ENCODE measurements at places on chromosomes 2 and 18.

DNA sequence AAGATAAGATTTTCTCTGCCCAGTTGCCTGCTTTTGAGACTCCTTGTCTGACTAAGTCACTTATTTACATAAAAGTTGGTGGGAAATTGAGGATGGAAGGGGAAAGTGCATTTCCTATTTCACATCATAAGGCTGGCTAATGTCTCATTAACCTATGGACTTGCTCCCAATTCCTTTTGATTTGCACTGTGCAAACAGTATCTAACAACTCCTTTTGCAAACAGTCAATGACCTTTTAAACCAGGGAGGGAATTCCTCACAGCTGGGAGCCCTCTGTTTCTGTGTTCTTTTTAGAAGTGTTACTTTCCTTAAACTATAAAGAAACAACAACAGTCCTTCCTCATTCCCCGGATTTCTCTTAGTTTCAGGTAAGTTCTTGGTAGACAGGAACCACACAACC lies 272.8 kb downstream of the RND3 start:
- DNase-seq = no peak

GRCh38 chr18:56043641-56044061 lies 455.7 kb upstream of the TCF4 start:
- peak; percentile 99 for DNase-seq

GRCh38 chr18:57668021-57668420 lies 46.4 kb upstream of the NARS1 start:
- DNase-seq = no peak

- DNase-seq = no peak
These were observed 326.7 kb downstream of the DPP10 start for GRCh38 chr2:114769110-114769509.

GRCh38 chr2:62996534-62997186 lies 54.0 kb upstream of the OTX1 start:
- no peak for DNase-seq

GRCh38 chr2:186610785-186611184 lies 20.9 kb downstream of the ITGAV start:
- no peak for DNase-seq

GRCh38 chr2:235542733-235543127 lies 48.9 kb downstream of the AGAP1 start:
- DNase-seq = no peak

- DNase-seq = no peak
These were observed 641.1 kb downstream of the TMEM182 start for GRCh38 chr2:103402944-103403343.

- no peak for DNase-seq
These were observed 269.1 kb downstream of the TMX3 start for GRCh38 chr18:68445668-68446426.

- no peak for DNase-seq
These were observed 172.6 kb upstream of the BCL2L11 start for GRCh38 chr2:110948027-110948674.

DNA sequence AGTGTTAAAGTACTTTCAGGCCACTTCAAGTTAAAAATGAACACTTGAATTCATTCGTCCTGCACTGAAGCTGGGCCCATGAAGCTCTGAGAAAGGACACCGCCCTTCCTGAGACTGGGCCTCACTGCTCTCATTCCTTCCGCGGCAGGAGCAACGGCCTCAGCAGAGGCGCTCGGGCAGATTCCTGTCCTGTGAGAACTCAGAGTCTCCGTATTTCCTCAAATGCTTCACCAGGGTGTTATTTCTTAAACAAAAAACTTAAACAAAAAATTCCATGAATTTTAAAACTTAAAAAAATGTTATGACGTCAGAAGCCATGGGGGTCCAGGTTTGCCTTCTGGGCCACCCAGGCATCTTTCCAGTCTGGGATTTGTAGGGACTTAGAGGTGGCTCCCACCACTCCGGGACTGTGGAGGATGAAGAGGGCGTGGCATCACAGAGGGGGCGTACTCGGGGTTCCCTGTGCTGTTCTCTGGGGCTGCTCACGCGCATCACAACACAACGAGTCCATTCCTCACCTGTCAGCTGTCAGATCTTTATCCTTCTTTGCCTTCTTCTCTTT lies 115.9 kb upstream of the ASB18 start:
- DNase-seq = no peak

DNA sequence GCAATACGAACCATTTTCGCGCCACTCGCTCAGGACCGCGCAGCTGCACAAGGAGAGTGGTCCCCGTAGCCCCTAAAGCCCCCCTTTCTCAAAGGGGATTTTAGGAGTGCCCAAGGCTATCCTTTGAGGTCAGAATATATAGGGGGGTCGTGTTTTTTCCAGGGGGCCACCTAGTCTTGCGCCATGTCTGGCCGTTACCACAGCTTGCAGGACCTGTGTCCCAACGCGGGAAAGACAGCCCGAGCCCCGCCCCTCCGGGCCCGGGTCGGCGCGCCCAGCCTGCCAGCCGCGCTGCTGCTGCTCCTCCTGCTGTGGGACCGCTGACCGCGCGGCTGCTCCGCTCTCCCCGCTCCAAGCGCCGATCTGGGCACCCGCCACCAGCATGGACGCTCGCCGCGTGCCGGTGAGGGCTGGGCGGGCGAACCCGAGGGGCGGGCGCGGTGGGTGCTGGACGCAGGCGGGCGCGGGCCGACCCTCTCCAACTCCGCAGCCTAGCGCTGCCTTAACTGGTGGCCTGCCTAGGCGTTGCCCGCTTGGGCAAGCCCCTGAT lies at the start of gene CDCA7:
TSS of gene CDCA7 (plus strand) at position 291 of the 550 bp plus-strand sequence. CDS start at position 383, 92 bp downstream.
- DNase-seq = no peak

GRCh38 chr18:42394238-42394637 lies 439.2 kb downstream of the PIK3C3 start:
- peak; percentile 35 for DNase-seq

GRCh38 chr18:44693030-44693784 lies 12.5 kb downstream of the SETBP1 start:
- no peak for DNase-seq

DNA sequence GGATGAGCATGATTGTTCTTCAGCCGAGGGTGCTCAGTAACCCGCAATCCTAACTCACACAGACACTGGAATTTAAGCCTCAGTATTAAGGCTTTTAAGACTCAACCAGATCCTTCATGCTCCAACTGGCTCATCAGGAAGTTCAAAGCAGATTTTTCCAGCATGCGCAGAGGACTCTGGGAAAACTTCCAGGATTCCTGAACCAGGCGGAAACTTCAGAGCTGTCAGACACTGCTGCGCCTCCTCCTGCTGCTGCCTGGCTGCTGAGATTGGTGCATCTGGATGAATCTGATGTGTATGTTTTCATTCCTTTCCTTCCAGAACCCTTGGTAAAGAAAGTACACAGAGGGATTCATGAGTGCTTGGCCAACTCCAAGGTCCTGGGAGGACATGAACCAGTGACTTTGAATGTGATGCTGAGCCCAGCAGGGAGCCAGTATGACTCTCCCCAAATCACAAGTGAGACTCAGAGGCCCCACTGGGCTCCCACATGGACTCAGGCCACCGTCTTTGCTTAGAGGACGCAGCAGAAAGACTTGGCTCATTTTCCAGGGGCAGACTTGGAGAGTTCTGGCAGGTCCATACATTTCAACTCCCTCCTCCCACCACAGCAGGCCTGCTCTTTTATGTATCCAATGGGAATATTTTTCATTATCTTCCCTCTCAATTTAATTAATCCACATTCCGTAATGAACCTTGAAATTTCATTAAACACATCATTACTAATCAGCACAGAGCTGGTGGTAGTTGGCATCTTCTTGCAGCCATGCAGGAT lies 143.5 kb upstream of the HDAC4 start:
- no peak for DNase-seq

DNA sequence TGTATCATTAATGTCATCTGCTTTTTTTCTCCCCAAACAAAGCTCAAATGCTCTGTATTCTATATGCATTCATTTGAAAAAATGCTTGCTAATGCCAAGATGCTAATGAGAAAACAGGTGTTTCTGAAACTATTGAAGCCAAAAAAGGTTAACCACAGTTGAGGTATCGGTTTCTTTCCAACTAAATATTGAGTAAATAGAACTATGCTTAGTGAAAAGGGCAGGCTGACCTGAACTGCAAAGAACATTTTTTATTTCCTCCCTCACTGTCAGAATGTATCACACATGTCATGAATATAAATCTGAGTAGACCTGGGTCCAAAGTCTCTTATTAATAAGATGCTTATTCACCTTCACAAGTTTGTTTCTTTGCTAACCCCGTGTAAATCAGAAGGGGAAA lies 866.6 kb downstream of the CPS1 start:
- DNase-seq = no peak

DNA sequence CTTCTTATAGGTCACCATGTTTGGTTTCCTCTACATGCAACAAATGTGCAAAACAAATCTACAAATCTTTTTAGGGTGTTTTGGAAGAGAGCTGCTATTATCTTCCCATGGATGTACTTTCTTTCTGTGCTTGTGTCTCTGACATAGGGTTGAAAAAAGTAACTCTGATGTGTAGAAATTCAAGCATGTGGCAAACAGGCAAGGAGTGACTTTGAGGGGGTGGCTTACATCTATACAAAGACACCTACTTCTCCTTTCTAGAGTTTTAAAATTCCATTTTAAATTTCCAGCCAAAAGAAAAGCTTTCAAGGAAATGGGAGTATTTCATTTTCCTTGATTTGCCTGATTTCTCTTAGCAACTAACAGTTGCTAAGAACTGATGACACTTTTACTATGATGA lies 904.8 kb upstream of the CELF4 start:
- no peak for DNase-seq

- peak; percentile 83 for DNase-seq
These were observed 212.1 kb upstream of the NCKAP5 start for GRCh38 chr2:133780099-133780996.

DNA sequence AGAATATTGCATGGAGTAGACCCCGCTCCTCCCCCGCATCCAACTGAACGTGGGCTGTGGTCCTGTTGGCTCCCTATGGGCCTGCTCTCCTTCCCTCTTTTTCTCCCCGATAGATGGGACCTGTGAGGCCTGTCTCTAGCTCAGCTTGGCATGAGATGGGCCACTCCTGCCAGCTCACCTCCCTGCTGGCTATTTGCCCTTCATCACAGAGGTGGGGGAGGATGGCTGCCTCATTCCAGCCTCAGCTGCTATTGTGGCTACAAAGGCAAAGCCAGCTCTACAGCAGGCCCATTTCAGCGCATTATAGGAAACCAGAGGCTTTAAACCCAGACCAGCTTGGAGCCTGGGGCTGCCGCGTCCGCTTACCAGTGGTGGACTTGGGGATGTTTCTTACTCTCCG lies 313.9 kb downstream of the GBX2 start:
- no peak for DNase-seq

DNA sequence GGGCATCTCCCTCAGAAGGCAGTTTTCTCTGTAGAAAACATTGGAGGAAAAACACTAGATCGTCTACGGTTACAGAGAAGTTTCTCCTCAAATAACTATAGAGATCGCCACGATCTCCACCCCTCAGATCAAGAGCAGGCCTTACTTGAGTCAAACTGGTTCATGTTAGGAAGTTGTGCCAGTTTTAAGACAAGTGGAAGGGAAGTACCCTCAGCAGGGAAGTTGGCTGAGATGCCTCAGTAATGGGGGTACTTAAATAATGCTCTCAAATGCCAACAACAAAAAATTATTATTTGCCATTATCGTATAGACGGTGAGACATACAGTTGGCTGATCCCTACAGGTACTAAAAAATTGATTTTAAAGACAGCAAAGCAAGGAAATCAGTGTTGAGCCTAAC lies 8.2 kb upstream of the SMAD7 start:
- DNase-seq = no peak

DNA sequence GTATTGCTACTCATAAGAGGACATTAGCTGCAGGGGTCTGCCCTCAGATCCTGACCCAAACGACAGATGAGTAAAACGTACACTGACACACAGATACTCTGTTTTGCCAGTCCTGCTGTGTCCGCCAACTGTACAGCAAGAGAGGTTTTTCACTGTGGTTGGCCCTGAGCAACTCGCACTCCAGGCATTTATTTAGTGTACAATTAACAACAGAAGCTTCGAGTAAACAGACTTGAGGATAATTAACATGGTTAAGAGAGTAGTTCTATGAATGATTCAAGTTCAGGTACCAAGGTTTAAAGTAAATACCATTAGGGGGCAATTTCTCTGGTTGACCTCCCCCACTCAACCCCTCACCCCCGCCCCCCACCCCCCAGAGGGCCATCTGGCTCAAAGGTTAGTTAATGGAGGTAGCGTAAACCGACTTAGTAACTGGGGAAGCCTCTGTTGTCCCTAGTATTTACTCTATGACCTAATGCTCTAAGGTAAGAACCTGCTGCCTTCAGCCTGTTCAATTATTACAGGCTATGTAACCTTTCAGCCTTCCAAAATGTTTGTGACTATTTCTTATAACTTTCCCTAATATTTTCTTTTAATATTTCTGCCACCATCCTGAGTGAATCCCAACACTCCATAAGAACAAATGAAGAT lies 103.9 kb upstream of the XIRP2 start:
- no peak for DNase-seq

GRCh38 chr18:62939433-62939832 lies 224.1 kb downstream of the PHLPP1 start:
- DNase-seq = no peak

- DNase-seq = no peak
These were observed 123.5 kb downstream of the GLI2 start for GRCh38 chr2:120859128-120859527.

- DNase-seq = no peak
These were observed 311.6 kb downstream of the DSC3 start for GRCh38 chr18:30730915-30731314.

- DNase-seq = no peak
These were observed 138.1 kb downstream of the PTGR3 start for GRCh38 chr18:75070625-75071483.

DNA sequence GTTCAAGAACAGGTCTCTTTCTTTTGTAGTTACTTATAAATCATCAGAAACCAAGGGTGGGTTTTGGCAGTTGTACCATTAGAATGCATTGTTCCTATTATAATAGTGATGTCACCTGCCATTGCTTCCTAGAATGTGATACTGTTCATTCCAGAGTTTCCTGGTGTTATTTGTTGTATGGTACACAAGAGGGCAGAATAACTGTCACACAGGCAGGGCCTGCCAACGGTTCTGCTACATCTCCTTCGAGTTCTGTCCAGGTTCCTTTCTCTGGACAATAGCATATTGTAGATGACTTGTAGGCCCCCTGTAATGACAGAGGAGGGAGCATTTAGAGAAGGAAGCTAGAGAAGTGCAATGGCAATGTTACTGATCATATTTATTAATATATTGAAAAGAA lies 98.3 kb downstream of the KLHL14 start:
- peak; percentile 6 for DNase-seq

GRCh38 chr18:10210057-10210633 lies 244.3 kb upstream of the APCDD1 start:
- no peak for DNase-seq

- no peak for DNase-seq
These were observed 66.0 kb upstream of the MGAT4A start for GRCh38 chr2:98796775-98797544.

GRCh38 chr18:60019463-60019840 lies 119.7 kb downstream of the PMAIP1 start:
- no peak for DNase-seq

GRCh38 chr2:38178119-38178518 lies 102.2 kb upstream of the CYP1B1 start:
- DNase-seq = peak; percentile 45

- no peak for DNase-seq
These were observed 8.0 kb downstream of the NGEF start for GRCh38 chr2:233005096-233005495.
